ENCODE measurements at places on chromosomes 11 and 22.

GRCh38 chr11:122633219-122633829 is 22.2 kb upstream of the UBASH3B start:
- no peak for DNase-seq

DNA sequence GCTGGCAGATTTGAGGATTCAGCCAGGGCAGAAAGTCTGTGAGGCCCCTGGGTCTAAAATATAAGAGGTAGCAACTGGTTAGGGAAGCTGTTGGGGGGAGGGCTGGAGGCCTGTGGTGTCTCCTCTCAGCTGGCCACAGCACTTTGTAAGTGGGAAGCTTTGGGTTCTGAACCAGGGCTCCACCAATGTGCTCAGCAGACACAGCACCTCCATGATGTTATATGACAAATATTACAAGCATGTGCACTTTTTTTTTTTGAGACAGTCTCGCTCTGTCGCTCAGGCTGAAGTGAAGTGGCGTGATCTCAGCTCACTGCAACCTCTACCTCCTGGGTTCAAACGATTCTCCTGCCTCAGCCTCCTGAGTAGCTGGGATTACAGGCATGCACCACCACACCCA is 8.0 kb downstream of the ARHGAP1 start:
- no peak for DNase-seq

GRCh38 chr11:61650781-61651571 is 29.2 kb upstream of the DAGLA start:
- no peak for DNase-seq

DNA sequence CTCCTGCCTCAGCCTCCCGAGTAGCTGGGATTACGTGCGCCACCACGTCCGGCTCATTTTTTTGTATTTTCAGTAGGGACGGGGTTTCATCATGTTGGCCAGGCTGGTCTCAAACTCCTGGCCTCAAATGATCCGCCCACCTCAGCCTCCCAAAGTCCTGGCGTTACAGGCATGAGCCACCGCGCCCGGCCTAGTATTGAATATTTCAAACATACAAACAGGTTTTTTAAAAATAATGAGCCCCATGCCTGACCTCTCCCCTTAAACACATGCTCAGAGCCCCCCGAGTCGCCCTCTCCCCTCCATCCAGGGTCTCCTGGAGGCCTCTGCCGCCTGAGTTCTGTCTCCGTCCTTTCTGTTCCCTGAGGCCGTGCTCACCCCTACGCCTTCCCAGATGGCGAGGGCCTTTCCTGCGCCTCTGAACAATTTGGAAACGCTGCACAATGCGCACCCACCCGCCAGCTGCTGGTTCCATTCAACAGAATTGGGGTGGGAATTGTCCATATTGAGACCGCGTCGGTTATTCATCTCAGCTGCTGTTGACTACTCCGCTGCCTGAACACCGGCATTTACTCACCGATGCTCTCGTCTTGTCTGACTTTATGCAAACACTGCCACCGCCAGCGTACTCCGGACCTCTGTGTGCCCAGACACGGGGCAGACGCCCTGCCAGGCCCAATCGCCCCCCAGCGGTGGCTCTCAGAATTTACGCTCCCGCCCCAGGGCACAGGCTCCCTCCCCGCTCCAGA is 13.6 kb upstream of the RNH1 start:
- DNase-seq, result no peak

- DNase-seq, result no peak
Measured at GRCh38 chr11:111194860-111195568, 50.5 kb upstream of the POU2AF2 start.

GRCh38 chr11:123406441-123407129 is 23.5 kb upstream of the GRAMD1B start:
- DNase-seq, result no peak

Measured in CD8-positive, alpha-beta memory T cell (primary cell).